ENCODE measurements at places on chromosomes 5 and 9.

DNA sequence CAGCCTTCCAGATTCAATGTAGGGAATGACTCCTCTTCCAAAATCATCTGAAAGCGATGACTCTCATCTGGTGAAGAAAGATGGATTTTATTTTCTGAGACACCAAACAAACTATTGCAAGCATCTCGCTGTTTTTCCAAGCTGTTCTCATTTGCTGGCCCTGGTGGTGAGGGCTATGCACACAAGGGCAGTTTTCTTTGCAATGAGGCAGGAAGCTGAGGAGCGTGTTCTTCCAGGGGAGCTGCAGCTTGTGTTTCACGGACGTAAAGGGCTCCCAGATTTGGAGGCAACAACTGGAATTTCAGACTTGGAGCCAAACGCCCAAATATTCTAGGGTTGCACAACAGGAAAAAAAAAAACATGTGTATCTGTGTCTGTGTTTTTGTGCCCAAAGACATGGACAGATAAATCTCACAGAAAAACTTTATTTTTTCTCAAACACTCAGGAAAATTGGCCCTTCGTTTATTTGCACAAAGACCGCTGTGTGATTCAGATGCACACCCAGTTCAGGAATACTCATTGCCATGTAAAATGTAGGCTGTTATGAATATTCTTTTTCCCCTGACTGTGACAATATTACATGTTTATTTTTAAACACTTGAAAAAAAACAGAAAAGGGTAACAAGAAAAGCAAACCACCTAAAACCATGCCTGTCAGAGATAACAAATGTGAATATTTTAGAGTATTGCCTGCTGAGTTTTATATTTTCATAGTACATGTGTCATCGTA lies 151.3 kb downstream of the GAS1 start:
- DNase-seq, result no peak

DNA sequence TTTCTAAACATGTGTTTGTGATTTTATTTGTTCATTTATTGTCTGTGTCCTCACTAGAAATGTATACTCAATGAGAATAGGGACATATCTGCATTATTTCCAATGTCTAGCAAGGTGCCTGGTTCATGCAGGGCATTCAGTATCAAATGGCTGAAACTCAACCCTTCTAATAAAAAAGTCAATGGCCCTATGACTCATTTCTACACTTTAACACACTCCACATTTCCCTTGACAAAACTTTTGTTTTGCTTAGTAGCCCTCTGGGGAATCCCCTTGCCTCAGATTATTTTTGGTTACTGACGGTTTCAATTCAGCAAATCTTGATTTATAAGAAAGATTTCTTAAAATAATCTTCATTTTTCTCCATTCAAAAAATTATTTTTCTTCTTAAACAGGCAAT lies 206.0 kb upstream of the DMRTA1 start:
- no peak for DNase-seq

DNA sequence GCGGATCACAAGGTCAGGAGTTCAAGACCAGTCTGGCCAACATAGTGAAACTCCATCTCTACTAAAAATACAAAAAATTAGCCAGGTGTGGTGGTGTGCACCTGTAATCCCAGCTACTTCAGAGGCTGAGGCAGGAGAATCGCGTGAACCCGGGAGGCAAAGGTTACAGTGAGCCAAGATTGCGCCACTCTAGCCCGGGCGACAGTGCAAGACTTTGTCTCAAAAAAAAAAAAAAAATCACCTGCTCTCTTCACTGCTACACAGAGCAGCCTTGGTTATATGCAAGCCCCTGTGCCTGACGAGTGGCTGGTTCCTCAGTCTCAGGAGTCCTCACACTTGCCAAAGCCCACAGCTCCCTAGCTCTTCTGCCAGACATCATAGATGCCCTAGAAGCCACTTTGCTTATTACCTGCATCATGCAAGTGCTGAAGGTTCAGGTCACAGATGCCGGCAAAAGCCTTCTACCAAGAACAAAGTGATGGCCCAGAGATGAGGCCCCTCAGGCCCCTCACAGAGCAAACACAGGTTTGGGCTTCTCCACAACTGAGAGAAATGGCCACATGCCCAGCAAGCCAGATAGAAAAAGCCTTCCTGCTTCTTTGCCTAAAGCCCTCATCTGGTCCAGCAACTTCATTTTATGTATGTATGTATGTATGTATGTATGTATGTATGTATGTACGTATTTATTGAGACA lies 176.4 kb downstream of the AUH start:
- DNase-seq, result no peak

GRCh38 chr9:126939821-126940221 lies 25.2 kb downstream of the RALGPS1 start:
- no peak for DNase-seq

GRCh38 chr9:95078511-95078910 lies 239.0 kb downstream of the FANCC start:
- no peak for DNase-seq

- no peak for DNase-seq
These were observed 10.4 kb downstream of the GPSM1 start for GRCh38 chr9:136337416-136338395.

DNA sequence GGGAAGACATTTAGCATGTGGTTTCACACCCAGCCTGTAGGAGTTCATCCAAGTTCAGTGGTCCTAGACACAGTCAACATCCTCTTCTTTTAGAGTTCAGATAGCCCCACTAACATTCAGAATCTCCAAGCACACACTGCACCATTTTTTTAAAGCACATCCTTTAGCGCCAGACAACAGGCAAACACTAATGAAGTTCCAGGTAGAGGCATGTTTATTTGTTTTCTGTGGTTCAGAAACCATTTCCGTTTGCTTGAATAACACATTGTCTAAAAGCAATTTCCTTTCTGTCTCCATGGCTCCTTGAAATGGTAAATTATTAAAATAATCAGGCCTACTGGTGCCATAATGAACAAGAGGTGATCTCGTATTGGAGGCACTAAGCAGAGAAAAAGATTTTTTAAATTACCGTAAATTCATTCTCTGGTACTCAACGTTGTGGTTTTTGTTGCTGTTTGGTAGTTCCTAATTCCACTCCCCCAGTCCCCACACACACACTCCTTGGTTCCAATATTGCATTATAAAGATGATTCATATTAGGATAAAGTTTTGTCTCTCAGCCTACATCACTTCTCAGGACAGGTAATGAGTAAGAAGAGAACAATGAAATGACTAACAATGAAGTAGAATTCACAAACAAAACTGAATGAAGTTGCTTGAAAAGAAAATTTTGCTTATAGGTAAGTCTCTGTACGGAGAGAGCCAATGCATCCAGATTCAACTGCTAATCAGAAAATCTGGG lies 153.1 kb downstream of the PCSK1 start:
- DNase-seq, result no peak

DNA sequence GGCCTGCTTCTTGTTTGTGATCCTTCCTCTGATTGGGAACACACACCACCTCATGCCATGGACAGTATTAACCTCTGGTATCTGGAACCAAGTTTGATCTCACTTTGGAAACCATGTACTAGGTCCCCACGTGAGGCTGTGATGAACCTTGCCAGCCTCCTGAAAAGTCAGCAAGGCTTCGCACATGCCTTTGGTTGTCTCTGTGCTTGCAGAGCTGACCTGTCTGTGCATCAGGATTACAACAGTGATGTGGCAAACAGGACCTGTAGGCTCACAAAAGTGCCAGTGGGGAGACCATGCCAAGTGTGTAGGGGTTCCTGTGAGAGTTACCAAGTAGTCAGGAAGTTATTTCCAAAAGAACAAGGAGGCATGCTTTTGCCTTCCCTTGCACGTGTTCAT lies 1.4 kb downstream of the ACO1 start:
- DNase-seq, result no peak

DNA sequence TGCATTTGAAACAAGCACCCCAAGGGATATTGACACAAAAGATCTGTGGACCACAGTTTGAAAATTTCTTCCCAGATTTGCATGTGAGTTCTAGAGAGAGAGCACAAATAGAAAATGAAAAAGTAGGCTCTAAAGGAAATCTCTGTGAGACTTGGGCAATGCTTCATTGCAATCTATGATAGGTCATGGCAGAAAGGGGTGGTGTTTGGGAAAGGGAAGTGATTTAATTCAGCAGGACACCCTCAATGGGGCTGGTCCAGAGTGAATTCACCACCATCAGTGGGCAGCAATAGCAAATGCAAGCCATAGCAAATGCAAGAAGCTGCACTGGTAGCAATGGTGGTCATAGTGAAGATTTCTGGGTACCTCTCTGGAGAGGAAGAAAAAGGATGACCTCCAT lies 58.1 kb downstream of the ANKRD55 start:
- DNase-seq, result no peak

DNA sequence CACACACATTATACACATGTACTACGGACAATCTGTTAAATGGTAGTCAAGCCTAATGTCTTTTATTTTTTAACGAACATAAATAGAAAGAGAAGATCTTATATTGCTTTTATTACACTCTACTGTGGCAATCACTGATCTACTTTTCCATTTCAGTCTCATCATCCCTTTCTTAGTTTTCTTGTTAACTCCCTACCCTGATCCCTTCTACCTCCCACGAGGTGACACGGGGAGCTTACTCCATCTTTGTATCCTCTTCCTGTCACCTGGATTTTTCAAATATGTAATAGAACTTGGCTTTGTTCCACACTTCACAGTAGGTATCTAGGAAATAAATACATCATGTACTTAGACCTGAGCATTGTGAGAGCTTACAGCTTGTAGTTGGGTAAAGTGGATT lies 211.0 kb downstream of the PIK3R1 start:
- no peak for DNase-seq

DNA sequence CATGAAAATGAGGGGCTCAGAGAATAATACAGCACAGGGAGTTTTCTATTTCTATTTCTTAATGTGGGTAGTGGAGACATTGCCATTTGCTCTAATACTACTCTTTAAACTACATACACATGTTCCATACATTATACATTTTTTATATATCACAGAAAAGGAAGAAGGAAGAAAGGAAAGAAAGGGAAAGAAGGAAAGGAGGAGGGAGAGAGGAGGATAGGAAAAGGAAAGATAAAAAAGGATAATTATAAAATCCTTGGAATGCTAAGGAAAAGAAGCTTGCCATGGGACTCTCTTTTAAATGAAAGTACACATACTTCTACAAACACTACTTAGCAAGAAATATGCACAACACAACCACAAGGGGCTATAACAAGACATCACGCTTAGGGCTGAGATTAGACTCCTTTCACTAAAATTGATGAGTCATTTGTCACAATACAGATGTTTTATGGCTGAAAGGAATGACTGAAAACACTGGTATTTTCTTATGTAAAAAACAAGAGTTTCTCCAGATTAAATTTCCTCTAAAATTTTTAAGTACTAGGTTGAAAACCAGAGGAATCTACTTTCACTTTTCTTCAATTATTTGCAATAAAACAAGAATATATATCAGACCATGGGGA lies 219.8 kb downstream of the ARL15 start:
- no peak for DNase-seq

DNA sequence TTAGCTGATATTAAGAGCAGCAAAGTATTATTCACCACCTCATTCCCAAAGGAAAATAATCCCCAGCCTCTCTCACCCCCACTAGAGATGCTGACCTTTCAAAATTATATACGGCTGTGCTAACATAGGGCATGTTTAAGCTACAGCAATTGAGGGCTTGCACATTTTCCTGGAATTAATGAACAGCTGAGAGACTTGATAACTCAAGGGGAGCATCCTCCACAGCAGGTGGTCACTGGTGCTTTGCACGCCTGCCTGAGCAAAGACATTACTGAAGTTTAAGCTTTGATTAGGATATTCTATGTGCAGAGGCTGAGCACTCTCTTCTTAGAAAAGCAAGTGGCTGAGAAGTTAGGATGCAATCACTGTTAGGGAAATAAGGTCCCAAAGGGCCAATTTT lies 230.9 kb downstream of the FAM114A2 start:
- DNase-seq, result no peak

- DNase-seq, result no peak
These were observed 330.7 kb upstream of the ADAMTSL1 start for GRCh38 chr9:18143073-18143745.

DNA sequence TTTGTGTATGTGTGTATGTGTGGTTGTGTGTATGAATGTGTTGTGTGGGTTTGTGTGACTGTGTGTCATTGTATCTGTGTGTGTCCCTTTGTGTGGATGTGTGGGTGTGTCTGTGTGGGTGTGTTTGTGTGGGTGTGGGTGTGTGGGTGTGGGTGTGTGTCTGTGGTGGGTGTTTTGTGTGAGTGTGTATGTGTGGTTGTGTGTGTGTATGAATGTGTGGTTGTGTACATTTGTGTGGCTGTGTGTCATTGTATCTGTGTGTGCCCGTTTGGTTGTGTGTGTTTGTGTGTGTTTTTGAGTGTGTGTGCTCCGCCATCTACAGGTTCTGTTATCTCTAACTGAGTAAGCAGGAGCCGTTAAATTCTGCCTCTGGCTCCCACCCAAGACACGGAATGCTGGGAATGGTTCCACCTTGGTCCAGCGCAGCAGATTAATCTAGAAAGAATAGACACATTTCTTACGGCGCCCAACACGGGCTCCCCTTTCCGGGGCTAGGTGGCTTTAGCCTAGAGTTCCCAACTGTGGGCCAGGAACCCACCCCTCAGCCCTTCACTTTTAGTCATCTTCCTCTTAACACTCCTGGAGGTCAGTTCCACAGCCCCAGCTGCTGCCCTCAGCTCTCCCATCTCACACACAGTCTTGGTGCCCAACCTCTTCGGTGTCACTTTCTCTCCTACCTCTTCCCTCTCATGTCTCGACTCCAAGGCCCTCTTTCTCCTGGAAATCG lies 197.1 kb downstream of the TTLL11 start:
- no peak for DNase-seq

DNA sequence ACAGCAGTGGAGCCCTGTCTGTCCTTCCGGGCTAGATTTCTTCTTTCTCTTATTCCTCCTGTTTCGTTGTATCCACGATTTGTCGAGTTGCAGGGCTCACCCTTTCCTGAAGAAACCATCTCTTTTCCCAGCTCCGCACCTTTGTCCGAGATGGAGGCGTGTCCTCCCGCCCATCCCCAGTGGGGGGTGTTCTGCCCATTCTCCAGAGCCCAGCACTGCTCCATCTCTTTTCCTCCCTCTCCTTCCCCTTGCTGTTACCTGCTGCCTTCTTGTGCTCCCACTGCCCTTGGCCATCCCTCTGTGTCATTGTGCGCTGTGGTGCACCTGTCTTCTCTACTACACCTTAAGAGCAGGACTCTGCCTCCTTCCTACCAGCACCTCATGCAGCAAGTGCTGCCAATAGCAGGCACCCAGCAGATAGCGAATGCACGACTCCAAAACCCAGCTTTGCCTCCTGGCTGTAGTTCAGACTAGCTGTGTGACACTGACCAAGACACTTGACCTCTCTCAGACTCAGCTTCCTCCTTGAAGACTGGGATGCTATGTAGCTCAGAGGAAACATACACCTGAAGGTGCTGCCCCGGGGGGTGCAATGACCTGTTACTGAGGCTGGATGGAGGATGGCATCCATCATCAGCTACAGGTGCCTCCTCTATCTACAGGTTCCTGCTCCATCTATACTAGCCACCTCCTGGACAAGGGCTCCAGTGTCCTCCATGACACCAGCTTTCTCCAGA lies 8.9 kb downstream of the OR13J1 start:
- no peak for DNase-seq

- no peak for DNase-seq
These were observed 23.4 kb downstream of the CORO2A start for GRCh38 chr9:98168941-98169488.

- no peak for DNase-seq
These were observed 786 bp upstream of the NTNG2 start for GRCh38 chr9:132160802-132161742.
